ENCODE measurements at places on chromosomes 7 and 10.

DNA sequence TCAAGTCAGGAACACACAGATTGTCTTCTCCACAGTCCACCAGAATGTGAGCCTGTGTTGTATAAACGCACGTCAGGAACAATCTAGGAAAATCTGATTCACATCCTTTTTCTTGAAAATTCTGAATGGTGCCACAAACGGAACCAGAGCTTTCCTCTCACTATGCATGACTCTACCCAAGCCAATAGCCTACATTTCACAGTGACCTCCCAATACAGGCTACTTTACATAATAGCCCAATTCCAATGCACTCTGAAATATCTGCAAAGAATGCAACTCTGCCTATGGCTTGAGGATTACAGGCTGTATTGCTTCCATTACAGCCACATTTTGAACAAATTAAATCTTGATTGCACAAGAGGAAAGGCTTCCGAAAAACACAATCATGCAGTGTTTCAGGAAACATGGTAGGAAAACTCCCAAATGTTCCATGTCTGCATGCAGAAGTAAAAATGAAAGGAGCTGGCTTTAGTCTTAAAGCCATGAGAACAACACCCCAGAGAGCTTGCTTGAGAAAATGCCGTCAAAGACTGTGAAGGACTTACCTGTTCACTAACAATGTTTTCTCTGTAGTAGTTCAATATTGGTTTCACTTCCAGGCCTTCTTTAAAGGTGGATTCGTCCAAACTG is 113.9 kb downstream of the ITGA8 start:
- DNase-seq: no peak

DNA sequence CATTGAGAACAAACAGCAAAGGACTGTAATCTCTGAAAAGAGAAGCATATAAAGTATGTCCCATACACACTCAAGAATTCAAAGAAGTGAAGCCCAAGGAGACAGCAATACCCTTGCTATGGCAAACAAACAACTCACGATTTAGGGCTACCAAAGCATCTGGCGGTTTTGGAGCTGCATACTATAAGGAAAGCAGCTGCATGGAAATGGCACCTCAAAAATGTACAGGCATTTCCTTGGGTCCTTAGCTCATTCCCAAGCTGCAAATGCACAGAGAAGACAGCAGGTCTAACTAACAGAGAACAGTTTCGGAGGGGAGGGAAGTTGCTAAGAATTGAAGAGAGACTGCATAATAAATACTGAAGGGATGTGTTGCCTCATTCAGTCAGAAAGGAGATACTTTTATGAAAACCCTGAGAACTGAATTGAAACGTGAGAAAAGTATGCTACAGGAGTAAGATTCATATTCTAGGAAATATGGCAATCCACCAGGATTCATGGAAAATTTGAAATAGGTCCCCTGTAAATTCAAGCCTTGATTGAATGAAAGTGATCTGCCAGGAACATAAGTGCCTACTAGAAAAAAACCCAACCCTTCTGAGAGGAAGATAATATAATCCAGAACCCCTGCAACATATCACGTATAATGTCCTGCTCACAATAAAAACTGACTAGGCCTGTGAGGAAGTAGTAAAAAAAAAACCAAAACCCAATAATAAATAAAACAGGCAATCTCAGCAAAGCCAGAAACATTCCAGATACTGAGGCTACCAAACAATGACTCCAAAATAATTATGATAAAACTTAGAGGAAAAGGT is 36.4 kb downstream of the CUBN start:
- no peak for DNase-seq

DNA sequence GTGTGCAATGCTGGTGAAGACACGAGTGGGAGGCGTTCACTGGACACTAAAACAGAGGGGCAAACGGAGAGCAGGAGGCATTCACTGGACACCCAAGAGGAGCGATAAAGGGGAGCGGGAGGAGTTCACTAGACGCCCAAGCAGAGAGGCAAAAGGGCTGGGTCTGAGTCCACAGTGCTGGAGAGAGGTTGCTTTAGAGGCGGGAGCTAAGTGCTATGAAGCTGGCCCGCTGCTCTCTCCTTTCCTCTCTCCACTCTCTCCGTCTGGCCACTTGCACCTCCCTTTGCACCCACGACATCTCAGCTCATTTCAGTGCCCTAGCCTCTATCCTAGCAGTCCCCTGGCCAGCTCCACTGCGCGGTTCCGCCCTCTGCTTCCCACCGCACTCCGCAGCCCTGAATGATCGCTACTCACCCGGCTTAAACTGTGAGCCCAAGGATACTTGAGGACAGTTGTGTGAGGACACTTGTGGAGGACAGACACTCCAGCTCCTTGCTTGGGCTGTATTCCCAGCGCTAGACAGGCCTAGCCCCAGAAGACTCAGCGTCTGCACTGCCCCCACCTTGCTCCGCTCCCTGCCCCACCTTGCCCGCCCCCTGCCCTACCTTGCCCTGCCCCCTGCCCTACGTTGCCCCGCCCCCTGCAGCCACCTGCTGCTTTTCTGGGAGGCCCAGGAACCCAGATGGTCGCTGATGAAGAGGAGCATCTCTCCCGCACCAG is 78.8 kb upstream of the CPXM2 start:
- no peak for DNase-seq

DNA sequence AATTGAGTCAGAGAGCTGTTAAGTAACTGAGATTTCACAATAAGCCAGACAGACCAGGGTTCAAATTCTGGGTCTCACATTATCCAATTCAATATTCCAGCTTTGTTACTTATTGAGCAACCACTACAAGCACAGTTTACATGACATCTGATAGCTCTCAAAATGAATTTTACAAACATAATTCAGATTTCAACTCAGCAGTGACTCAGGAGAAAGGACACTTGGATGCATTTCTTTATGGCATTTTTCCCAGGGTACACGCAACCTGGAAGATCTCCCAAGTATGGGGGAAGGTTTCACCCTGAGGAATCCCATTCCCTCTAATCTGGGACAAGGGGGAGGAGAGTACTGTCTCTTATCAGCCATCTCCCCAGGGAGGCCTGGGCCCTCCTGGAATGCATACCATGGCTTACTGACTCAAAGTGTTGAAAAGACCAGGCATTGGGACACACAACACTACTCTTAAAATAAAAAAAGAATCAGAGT is 102.4 kb downstream of the CFTR start:
- no peak for DNase-seq

DNA sequence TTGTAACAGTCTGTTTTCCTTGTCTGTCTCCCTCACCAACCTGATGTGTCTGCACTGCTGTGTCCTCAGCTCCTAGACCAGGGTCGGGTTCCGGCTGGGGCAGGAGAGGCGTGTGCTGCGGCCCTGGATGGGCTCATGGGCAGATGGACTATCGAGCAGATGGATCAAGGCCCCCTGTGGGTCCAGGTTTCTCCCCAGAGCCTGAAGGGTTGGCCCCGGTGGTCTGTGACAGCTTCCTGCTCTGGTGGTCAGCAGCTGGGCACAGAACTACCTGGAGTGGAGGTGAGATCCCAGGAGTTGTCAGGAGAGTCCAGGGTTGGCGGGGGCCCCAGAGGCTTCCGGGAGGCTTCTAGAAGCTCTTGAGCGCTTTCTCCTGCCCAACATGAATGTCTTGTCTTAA is 75.1 kb downstream of the GRK5 start:
- DNase-seq: no peak

GRCh38 chr10:971613-972012 is 16.6 kb upstream of the GTPBP4 start:
- DNase-seq: no peak

All from stimulated activated CD4-positive, alpha-beta T cell treated with anti-CD3 and anti-CD28 coated beads, TNF-alpha, amount 100 ng/mL, for 1 hour (primary cell).